ENCODE measurements at places on chromosomes 7 and 10. TPM values are rescaled to one million over a fixed set of nuclear protein-coding genes. Genes with fewer than 3 reads are reported as not detected.

DNA sequence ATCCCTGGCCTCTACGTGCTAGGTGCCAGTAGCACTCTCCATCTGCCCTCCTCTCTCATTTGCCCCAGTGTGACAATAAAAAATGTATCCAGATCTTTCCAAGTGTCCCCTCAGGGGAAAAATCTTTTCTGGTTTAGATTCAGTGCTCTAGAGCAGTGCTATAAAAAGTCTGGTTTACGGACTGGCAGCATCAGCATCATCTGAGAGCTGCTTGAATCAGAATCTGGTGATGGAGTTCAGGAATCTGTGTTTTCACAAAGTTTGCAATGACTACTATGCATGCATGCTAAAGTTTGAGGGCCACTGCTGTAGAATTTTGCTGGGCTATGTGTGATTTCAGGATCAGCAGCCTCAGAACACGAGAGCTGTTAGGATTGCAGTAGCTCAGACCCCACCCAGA, 356.5 kb downstream of the PHF14 start:
- H3K27ac ChIP-seq = no peak overlapping the region
- H3K36me3 ChIP-seq = no peaks in the 10 kb centered on the region
- H3K4me1 ChIP-seq = no peaks in the 10 kb centered on the region
- DNase-seq = no peak
- no peaks in the 10 kb centered on the region for H3K27me3 ChIP-seq
- H3K4me3 ChIP-seq = no peak overlapping the region

DNA sequence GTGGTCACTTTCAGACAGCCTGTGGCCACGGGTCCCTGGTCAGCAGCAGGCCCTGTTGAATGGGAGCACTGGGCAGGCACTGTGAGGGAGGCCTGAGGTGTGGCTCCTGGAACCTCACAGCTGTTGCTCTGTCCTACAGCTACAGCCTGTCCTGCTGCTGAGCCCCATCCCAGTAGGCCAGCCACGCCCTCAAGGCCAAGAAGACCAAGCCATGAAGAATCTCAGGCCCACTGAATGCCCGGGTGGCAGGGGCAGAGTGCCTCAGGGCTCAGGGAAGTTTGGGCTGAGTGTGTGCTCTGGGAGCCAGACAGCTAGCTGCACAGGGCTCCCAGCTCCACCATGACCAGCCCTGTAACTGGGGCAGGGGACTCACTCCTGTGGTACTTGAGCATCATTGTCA, 363.5 kb upstream of the NUPR2 start:
- no peaks in the 10 kb centered on the region for H3K4me1 ChIP-seq
- no peaks in the 10 kb centered on the region for H3K36me3 ChIP-seq
- no peak overlapping the region for H3K27ac ChIP-seq
- no peak for DNase-seq

DNA sequence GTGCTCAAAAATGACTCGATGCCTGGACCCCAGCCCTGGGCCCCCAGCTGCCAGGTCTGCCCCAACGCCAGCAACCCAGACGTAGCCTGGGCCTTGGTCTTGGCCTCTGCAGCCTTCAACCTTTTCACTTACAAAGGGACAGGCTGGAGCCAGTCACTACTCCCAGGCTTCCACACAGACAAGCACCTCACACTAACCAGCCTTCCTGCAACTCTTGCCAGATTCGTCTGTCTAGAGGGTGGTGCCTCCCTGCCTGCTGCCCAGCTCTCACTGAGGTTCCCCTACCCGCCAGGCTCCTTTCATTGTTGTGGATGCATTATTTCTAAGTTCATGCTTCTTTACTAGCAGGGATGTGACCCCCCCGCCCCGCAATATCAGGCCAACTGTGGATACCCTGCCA, 56.3 kb downstream of the NUDCD3 start:
- no peak overlapping the region for H3K4me3 ChIP-seq
- peaks cover 19% of the 10 kb centered on the region for H3K4me1 ChIP-seq
- H3K36me3 ChIP-seq = peaks cover 31% of the 10 kb centered on the region
- H3K27ac ChIP-seq = no peak overlapping the region

The RNLS gene
- 0.95 TPM for total RNA-seq

- H3K36me3 ChIP-seq = peaks cover 7% of the 10 kb centered on the region
- H3K4me3 ChIP-seq = no peak overlapping the region
- no peaks in the 10 kb centered on the region for H3K27me3 ChIP-seq
Observed at GRCh38 chr10:74058658-74059057, 60.7 kb downstream of the VCL start.

DNA sequence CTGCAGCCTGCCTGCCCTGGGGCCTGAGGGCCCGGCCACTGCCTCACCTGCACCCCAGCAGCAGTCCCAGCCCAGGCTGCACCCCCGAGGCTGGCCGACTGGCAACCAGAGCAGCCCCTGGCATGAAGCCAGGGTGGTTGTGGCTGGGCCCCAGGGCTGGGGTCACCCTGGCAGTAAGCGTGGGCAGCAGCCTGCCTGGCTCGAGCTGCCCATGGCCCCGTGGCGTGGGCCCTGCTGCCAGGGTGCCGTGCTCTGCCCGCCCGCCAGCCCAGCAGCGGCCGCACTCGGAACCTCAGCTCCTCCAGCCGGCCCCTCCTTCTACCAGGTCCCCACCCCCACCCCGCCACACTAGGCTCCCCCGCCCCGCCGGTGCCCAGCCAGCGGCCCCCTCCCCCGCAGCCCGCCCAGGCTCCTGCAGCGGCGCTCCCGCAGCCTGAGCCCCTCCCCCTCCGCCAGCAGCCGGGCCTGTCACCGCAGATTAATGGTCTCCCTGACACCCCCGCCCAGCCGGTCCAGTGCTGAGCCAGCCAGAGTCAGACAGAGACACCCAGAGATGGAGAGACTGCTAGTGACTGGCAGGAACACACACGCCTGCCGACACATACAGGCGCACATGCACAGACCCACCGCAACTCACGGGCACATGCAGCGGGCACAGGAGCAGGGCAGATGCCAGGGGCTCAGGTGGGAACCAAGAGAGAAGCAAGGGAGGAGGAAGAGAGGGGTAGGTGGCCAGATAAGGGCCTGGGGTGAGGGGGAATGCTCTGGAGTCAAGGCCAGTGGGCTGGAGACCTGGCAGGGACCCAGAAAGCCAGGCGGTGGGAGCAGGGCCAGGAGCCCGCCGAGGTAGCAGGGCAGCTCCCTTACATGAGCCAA, 22.4 kb downstream of the KCNH2 start:
- no peak overlapping the region for H3K4me3 ChIP-seq
- peaks cover 6% of the 10 kb centered on the region for H3K4me1 ChIP-seq
- no peaks in the 10 kb centered on the region for H3K36me3 ChIP-seq
- H3K27me3 ChIP-seq = peaks cover 33% of the 10 kb centered on the region
- no peak for DNase-seq

- H3K27me3 ChIP-seq = no peaks in the 10 kb centered on the region
- H3K27ac ChIP-seq = peak overlapping the region; percentile 91
- H3K4me1 ChIP-seq = peaks cover 28% of the 10 kb centered on the region
- peaks cover 6% of the 10 kb centered on the region for H3K36me3 ChIP-seq
- no peak for DNase-seq
- peak overlapping the region; percentile 76 for H3K4me3 ChIP-seq
Observed at GRCh38 chr7:158830211-158830723, 958 bp upstream of the ESYT2 start.

DNA sequence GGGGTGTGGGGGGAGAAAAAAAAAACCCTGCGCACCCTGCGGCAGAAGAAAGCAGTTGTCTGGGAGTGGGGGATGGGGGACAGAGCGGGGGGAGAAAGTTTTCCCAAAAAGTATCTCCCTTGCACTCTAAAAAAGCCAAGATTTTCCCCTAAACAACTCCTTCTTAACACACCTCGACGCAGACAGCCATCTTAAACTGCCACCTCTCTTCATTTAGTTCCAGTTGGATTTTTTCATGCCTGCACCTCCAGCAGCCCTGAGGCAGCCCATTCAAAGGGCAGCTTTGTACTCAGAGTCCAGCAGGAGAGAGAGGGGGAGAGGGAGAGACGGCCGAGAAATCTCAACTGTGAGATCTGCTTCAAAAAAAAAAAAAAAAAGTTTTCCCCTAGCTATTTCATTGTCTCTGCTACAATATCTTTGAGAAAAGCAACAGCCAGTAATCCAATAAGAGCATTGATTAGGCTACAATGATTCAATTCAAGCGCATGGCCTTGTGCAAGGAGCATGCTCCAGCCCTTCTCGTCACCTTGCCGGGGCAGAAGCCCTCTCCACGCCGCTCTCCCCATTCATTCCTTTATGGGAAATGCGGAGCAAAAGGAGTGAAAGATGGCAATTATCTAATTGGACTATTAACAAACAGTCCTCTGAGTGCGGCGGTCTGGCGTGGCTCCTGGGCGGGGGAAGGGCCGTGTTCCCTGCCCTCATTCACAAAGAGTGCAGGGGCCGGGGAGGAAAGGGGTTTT, 939 bp upstream of the VAX1 start:
- H3K27me3 ChIP-seq = peaks cover 56% of the 10 kb centered on the region
- H3K36me3 ChIP-seq = no peaks in the 10 kb centered on the region
- no peak overlapping the region for H3K4me3 ChIP-seq

DNA sequence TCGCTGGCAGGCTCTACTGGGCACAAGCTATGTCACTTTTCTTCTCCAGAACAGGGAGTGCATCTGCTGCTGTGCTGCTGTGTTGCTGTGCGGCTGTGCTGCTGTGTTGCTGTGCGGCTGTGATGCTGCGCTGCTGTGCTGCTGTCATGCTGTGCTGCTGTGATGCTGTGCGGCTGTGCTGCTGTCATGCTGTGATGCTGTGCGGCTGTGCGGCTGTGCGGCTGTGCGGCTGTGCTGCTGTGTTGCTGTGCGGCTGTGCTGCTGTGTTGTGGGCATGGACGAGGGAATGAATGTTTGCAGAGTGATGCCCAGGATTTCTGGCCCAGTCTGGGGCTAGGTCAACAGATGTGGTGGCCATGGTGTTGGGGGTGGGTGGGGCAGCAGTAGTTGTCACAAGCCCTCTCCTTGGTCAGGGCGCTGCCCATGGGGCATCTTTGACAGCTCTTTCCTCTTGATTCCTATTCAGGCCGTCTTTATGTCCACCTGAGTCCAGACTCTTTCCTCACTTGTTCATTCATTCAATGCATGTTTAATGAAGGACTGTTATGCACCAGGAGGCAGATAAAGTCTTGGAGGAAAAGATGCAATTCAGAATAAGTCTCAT, 55.6 kb downstream of the C10orf120 start:
- no peak for DNase-seq
- no peaks in the 10 kb centered on the region for H3K27me3 ChIP-seq
- no peaks in the 10 kb centered on the region for H3K36me3 ChIP-seq

The ACHE gene
- total RNA-seq = 0.22 TPM

DNA sequence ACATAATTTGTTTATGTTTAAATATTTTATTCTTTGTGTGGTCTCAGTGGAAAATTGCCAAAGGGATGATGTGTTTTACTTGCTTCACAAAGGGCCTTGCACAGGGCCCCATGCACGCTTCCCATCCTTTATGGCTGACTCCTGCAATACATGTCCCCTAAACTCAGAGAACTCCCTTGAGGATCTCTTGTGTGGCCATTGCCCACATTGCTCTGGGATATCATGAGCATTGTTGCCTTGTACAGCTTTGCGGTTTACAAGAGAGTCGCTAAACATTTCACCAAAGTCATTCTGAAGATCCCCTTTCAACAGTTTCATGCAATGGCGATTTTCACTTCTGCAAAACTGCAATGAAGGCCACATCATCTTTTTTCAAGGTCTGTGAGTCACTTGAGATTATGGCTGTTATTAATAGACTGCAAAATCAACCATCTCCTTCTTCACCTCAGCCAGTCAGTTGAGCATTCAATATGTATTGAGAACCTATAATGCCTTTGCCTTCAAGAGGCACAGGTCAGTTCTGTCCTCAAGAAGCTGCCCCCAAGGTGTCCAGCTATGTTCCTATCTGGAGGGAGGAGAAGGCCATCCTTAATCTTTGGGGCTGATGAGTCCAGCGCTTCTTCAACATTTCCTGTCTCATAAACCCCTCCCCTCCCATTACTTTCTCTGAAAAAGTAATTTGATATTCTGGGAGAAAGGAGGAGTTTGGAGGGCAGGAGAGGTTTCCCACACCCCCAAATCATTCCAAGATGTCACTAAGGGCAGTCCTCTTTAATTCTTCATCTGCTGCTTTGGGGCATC, 108.1 kb downstream of the CCDC71L start:
- H3K27ac ChIP-seq = no peak overlapping the region
- DNase-seq = no peak
- no peak overlapping the region for H3K4me3 ChIP-seq
- H3K27me3 ChIP-seq = no peaks in the 10 kb centered on the region
- no peaks in the 10 kb centered on the region for H3K4me1 ChIP-seq

The AKR1C4 gene
- not detected for total RNA-seq

DNA sequence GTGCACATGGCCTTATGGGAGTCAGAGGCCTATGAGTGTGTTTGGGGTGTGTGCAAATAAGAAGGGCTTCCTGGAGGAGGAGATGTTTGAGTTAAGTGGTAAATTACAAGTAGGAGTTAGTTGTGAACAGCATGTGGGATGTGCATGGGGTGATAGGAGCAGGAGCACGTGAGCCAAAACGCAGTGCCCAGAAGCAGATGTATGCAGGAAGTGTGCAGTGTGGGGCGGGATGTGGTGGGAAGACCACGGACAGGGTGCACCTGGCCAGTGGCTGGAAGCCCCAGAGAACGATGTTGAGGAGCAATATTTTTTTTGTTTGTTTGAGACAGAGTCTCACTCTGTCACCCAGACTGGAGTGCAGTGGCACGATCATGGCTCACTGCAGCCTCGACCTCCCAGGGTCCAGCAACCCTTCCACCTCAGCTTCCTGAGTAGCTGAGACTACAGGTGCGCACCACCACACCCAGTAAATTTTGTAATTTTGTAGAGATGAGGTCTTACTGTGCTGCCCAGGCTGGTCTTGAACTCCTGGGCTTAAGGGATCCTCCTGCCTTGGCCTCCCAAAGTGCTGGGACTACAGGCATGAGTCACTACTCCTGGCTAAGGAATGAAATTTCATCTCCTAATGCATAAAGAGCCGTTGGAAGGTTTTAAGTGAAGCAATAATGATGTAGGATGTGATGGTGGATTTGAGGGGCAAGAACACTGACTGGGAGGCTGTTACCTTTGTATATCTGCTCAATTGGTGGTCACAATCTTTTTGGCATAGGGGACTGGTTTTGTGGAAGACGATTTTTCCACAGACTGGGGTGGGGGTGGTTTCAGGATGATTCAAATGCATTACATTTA, 78.4 kb downstream of the LYZL2 start:
- H3K4me1 ChIP-seq = no peaks in the 10 kb centered on the region
- no peak for DNase-seq
- no peak overlapping the region for H3K4me3 ChIP-seq
- H3K27me3 ChIP-seq = no peaks in the 10 kb centered on the region

The NUTM2E gene
- 0.99 TPM for total RNA-seq

The PLAC9 gene
- not detected for total RNA-seq

GRCh38 chr7:154914308-154914995, 88.5 kb downstream of the PAXIP1 start:
- no peak for DNase-seq
- H3K4me1 ChIP-seq = peaks cover 10% of the 10 kb centered on the region
- no peaks in the 10 kb centered on the region for H3K36me3 ChIP-seq
- no peak overlapping the region for H3K27ac ChIP-seq

The TIAL1 gene
- total RNA-seq = 159 TPM

- no peaks in the 10 kb centered on the region for H3K27me3 ChIP-seq
- no peak overlapping the region for H3K27ac ChIP-seq
- H3K4me1 ChIP-seq = peaks cover 7% of the 10 kb centered on the region
- no peak for DNase-seq
- H3K4me3 ChIP-seq = no peak overlapping the region
- no peaks in the 10 kb centered on the region for H3K36me3 ChIP-seq
Observed at GRCh38 chr10:13844651-13845050, 257.9 kb downstream of the PRPF18 start.

Measured in CD4-positive, alpha-beta T cell (primary cell).